ENCODE measurements at places on chromosomes 5 and 9. TPM values are rescaled to one million over a fixed set of nuclear protein-coding genes. Genes with fewer than 3 reads are reported as not detected.

GRCh38 chr5:93691997-93692396 is 49.4 kb downstream of the POU5F2 start:
- no peak for DNase-seq

DNA sequence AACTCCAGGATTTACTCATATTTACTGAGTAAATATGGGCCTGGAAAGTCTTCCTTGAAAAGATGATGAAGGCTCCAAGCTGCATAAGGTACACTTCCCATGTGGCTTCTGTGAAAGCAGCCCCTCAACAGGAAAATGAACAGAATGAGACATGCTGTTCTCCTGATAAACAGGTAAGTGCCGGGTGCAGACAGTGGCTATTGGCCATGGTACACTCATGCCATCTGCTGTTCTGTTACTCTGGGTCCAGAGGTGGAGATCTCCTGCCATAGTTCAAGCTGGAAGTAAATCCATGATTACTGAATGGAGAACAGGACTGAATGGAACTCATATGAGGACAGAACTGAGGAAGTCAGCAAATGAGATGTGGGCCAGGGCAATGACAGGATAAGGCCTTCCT is 103.6 kb downstream of the SLIT3 start:
- no peak for DNase-seq

DNA sequence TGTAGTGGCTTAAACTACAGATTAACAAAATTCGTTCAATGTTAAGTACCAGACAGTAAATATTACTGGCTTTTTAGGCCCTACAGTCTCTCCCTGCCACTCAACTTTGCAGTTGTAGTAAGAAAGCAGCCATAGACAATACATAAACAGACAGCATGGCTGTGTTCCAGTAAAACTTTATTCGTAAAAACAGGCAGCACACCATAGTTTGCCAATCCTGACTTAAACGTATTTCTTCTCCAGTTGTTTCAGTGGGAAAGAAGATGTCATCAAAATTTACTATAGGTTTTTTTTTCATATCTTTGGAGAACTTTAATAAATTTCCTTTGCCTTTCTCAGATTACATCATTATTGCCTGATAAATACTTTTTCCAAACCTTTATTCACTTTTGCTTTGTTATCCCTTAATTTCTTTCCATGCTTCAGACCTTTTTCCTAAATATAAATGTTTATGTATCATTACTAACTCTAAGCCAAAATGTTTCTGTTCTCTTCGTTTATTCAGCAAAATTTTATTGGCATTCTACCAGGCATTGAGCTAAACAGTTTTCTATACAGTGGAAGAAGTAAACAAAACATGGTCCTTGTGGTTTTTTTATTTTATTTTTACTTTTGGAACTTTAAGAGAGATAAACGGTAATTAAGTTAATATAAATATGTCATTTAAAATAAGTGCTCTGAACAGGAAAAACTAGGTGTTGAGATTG is 64.5 kb downstream of the SLF1 start:
- DNase-seq: no peak

GRCh38 chr5:111585291-111585690 is 73.0 kb upstream of the STARD4 start:
- DNase-seq: no peak

DNA sequence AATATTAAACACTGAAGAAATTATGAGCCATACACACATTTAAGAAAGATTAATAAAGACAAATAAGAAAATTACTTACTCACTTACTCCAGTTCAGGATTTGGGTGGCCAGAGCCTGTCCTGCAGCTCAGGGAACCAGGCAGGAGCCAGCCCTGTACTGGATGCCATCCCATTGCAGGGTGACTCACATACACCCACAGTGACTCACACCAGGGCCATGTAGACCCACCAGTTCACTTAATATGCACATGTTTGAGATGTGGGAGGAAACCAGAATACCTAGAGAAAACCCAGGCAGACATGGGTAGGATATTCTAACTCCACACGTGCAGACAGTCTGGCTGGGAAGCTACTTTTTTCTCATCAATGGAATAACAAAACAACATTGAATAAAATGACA is 49.6 kb upstream of the ADRB2 start:
- peak; percentile 4 for DNase-seq

- no peak for DNase-seq
Measured at GRCh38 chr9:69104830-69105527, 69.1 kb upstream of the TJP2 start.

- DNase-seq: no peak
Measured at GRCh38 chr9:131963072-131964030, 116.3 kb downstream of the MED27 start.

GRCh38 chr5:116437922-116438578 is 136.6 kb downstream of the SEMA6A start:
- DNase-seq: no peak

Gene SPOCK1
- total RNA-seq: 28.4 TPM

Gene CD72
- 2.6 TPM for total RNA-seq

Gene MAML1
- 11.8 TPM for total RNA-seq

Gene MPDZ
- 61.2 TPM for total RNA-seq
